ENCODE measurements at places on chromosomes 5 and 9.

GRCh38 chr5:129962506-129962905 is 58.2 kb downstream of the CHSY3 start:
- no peak for DNase-seq

GRCh38 chr5:180642779-180643178 is 6.6 kb downstream of the FLT4 start:
- no peak for DNase-seq

GRCh38 chr5:96433066-96433447 is at the start of gene PCSK1:
Gene PCSK1 (minus strand): TSS chr5:96433248. CDS start chr5:96433042, 206 bp downstream.
- DNase-seq = no peak

- DNase-seq = peak; percentile 64
Observed at GRCh38 chr9:32551276-32552051, 663 bp upstream of the SMIM27 start.

GRCh38 chr9:108994695-108995094 is 18.6 kb downstream of the CTNNAL1 start:
- DNase-seq = no peak

DNA sequence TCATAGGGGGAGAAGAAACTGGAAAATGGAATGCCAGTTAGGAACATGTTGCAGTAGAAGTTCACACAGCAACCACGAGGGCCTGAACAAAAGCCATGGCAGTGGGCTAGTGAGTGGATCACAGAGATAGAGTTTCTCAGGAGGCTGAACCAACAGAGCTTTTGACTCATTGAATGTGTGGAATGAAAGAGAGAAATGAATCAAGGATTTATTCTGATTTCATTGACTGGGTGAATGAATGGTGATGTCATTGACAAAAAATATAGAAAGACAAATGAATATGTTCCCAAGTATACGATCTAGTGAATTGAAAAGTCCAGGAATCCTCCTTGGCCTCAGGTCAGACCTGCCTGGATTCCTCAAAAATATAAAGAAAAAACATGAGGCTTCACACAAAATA is 99.2 kb downstream of the ZNF462 start:
- no peak for DNase-seq

DNA sequence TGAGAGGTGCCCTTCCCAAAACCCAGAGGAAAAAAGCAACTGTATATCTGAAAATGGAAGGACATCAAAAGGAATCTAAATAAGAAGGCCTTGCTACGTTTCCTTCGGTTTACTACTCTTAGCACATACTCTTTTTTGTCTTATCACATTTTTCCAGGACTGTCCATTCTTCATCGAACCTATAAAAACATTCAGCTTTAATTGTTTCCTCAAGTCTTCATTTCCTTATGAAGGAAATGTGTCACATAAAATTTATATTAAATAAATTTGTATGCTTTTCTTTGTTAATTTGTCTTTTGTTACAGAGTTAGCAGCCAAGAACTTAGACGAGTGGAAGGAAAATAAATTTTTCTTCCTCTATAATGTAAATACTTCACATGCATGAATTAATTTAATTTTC is 255.0 kb downstream of the BNC2 start:
- DNase-seq = no peak

DNA sequence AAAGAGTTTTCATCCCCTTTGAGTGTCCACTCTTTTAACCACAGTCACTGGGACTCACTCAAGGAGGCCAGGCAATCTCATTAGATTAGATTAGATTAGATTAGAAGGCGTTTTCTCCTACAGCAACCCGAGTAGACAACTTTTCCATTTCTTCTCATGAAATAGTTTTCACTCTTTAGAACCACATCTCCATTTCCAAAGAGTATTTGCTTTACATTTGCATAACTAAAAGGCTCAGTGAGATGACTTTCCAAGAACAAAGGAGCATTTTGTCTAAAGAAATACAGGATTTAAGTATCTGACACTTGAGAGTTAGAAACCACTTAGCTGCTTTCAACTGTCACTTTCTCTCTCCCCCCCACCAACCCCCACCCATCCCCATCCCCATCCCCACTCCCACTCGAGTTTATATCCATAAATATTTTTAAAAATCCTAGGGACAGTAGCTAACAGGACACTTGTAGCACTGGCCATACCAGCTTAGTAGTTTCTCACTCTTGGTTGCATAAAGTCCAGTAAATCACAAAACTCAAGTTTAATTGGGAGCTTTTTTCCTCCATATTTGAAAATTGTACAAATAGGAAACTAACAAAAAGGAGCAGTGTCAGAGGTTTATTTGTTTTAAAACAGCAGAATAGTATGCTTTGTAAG is 2202.9 kb upstream of the WWC1 start:
- no peak for DNase-seq

Data from A549 (cell line).